ENCODE measurements at places on chromosomes 2 and 18.

DNA sequence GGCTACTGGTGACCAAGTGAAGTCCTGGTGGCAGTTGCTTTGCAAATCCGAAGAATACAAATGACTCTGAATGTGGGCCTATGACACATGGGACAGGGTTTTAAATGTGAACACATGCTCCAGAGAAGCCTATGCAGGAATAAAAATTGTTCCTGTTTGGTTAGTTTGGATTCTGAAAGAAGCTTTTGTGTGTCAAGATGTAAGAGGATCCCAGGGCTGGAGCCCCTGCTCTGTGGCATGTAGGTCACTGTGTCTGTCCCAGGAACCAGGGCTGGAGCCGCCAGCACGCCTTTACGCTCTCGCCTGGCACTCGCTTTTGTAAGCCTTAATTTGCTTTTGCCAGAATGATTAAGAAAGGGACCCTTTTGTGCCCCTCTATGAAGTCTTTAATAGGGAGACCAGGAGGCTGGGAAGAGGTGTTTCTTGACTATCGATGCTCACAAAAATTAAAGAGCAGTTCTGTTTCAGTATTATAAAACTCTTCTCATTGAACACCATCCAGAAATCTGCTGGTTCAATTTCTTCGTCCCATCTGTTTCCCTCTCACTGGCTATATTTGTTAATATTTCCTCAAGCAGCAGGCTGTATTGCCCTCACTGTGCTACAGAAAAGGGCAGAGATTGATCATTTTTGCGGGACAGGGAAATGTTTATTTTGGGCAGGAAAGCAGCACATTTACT lies 532.7 kb upstream of the POU3F3 start:
- DNase-seq: no peak

DNA sequence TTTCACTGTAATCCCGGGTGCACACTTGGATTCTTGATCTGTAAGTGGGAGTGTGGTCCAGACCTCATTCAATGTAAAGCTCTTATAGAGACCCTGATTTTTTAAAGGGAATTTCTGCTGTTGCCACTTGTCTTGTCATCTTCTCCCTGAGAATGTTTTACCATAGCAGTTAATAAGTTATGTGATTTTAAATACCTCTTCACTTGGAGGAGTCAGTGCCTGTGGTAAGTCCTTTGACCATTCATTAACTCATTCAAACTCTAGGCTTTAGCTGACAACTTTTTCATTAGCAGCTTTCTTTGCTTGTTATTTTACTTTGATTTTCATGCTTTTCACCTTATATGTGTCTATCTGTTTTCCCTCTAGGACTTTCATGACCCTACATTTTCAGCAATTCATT lies 51.3 kb downstream of the FMNL2 start:
- no peak for DNase-seq

GRCh38 chr2:232457121-232458011 lies 1.4 kb downstream of the ALPI start:
- DNase-seq: no peak

DNA sequence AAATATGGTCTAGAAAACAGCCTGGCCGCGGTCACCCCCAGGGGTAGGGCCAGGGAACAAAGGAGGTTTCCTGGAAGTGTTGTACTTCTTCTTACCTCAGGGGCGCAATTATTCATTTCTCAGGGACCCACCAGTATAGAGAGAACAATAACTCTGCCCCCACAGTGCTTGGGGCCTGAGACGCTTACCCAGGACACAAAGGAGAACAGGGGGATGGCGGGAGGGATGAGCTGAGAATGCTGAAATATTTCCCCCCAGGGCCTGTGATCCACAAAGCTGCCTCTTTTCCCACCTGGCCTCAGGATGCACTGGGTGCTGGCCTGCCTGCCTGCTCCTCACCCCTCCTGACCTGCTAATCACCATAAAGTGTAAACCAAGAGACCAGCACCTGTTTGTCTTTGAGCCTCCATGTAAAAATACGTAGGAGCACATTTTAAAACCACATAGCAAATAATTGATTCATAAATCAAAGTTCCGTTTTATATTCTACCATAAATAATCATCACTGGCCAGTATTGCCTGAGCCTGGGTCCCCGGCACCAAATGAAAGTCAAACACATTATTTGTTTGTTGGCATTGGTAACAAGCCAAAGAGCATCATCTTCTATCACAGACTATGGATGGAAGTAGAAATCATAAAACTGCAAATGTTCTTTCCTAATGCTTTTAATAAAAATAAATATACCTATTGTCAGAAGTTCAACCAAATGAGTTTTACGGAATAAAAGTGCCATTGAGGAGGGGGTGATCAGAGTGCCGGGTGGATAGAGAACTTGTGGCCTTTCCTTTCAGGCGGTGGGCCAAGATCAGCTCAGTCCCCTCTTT lies 67.3 kb upstream of the RMDN2 start:
- DNase-seq: no peak

DNA sequence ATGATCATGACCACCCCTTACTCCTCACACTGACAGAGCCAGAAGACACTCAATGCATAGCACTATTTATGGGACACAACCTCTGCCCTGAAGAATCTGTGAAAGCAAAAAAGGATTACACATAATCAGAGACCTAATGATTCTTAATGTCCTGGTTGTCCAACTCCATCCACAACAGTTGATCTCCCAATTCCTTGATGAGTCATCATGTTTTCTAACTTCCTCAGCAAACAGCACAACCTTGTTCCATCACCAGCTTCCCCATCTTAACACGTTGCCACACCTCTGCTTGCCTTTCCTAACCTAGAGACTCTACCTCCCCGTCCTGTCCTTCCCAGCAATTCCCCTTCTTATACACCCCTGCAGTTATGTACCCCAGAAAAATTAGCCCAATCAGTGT lies 13.2 kb upstream of the MARCHF4 start:
- DNase-seq: no peak

DNA sequence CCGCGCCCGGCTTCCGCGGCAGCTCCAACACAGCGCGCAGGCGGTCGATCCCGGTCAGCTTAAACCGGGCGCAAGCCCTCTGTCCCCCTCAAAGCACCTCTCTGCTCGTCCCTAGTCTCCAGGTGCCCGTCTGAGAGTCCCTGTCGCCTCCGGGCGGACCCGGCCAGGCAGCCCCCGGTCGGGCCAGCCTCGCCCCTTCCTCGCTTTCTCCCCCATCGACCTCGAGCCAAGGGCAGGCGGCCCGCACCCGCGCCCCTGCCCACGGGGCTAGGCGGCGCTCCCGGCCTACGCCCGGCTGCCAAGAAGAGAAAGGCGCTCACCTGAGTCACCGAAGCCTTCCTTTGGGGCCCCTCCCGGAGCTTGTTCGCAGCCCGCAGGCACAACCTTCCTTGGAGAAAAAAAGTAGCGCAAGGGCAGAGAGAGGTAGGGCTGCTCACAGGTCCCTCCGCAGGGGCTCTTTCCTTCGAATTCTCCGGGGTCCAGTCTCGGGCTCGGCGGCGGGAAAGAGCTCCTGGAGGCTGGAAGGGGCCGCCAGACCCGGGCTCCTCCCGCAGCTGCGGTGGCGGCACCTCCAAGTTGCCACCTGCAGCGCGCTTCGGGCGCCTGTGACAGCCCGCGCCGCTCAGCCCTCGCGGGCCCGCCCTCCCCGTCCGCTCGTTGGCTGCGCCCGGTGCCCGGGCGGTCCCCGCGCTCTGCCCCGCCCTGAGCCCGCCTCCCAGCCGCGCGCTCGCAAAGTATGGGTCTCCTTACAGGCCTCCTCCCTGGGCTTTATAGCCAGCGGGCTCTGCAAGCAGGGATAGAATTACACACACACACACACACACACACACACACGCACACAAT lies 86.5 kb upstream of the EPB41L3 start:
- DNase-seq: no peak

- DNase-seq: peak; percentile 52
These were observed 626 bp downstream of the CAPN10 start for GRCh38 chr2:240586919-240587800.
